Ureter (tissue), 1 donor: ENCODE measurements at places on chromosomes 12 and 14. TPM values are rescaled to one million over a fixed set of nuclear protein-coding genes. Genes with fewer than 3 reads are reported as not detected.

- no peak for DNase-seq
These were observed 93.7 kb downstream of the SPTSSA start for GRCh38 chr14:34368115-34368970.

DNA sequence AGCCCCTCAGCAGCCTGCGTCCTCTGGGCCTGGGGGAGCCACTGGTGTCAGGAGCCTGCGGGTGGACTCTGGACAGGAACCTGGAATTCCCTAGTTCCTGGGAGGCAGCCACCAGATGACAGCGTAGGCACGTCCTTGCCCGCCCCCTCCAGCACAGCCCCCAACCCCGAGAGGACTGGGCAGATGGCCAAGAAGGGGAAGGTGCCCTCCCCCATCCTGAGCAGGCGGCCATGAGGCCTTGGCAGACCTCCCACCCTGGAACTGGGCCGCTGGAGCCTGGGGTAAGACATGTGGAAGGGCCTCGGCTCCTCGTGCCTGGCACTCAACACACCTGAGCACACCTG, 60.4 kb upstream of the FBRSL1 start:
- DNase-seq: no peak

DNA sequence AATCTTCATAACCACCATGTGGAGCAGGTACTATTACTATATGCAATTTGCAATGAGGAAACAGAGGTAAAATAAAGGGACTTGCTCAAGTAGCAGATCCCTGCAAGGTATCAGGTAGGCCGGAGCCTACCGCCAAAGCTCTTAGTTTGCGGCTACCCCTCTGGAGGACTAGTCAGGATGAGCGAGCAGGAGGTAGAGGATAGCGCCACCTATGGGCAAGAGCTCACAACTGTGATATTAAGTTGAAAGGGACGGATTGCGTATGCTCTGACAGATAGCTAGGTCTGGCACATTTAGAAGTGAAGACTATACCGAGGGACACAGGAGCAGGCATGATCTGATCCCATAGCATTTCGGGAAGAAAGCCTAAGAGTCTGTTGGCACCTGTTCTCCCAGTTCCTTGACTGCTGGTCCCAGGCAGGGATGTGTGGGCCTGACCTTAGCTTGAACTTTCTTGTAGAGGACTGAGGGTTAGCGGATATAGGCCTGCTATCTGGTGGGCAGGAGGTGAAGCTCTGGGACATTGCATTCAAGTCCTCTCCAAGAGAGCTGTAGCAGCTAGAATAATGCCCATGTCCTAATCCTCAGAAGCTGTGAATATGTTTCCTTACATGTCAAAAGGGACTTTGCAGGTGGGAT, 48.0 kb downstream of the SLC17A8 start:
- no peak for DNase-seq

DNA sequence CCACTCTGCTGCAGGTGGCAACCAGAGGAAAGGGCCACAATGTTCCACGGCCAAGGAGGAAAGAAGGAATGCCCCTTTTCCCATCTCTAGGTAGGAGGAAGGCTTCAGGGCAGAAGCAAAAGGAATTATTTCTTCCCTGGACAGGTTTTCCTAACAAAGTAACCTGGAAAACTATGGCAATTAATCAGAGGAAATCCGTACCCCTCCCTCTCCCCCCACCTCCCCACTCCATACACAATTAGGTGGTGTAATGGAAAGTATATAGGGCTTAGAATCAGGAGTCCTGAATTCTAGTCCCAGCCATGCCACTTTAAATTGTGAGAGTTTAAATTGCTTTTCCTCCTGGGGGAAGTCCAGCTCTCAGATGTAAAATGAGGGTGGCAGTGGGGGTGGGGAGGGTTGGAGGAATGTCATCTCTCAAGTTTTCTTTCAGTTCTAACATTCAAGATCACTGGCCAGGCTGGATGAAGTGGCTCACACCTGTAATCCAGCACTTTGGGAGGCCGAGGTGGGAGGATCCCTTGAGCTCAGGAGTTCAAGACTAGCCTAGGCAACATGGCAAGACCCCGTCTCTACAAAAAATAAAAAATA, 1.7 kb downstream of the DHH start:
- no peak for DNase-seq

GRCh38 chr12:123329799-123330198, 34.8 kb downstream of the SBNO1 start:
- DNase-seq: no peak

DNA sequence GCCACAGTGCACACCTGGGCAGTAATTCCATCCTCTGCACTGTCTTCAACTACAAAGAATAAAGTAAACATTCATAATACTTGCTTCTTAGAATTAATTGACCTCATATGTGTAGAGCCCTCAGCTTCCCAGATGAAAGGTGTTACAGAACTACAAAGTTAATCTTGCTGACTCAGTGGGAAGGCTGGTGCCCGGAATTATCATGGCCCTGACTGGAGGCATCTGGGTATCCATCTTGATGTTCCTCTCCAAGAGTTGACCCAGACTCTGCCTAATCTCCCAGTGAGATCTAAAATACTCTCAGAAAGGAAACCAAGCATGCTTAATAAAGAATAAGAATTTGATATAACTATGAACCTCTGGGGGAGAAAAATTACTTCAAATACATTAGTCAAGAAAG, 147.0 kb upstream of the ARID2 start:
- DNase-seq: no peak

DNA sequence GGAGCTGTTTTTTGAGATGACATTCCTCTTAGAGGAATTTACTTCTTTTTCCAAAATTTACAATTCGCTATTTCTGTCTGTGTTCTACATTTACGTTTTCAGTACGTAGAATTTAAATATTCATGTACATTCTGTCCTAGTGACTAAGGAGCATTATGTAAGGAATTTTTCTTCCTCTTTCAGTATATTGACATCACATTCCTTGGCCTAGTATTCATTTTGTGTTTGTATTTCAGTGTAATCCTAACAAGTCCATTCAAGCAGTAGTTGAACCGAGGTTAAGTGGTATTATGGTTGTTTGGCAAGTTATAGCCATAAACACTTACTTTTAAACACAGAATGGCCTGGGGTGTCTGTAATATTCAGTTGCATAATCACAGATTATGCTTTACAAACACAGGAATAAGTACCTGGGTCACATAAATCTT, 465.2 kb downstream of the PCNX1 start:
- DNase-seq: no peak

- DNase-seq: no peak
These were observed 167.4 kb upstream of the HMGA2 start for GRCh38 chr12:65656891-65657351.

GRCh38 chr12:1630133-1630826, 1.2 kb downstream of the WNT5B start:
- DNase-seq: peak; percentile 59

DNA sequence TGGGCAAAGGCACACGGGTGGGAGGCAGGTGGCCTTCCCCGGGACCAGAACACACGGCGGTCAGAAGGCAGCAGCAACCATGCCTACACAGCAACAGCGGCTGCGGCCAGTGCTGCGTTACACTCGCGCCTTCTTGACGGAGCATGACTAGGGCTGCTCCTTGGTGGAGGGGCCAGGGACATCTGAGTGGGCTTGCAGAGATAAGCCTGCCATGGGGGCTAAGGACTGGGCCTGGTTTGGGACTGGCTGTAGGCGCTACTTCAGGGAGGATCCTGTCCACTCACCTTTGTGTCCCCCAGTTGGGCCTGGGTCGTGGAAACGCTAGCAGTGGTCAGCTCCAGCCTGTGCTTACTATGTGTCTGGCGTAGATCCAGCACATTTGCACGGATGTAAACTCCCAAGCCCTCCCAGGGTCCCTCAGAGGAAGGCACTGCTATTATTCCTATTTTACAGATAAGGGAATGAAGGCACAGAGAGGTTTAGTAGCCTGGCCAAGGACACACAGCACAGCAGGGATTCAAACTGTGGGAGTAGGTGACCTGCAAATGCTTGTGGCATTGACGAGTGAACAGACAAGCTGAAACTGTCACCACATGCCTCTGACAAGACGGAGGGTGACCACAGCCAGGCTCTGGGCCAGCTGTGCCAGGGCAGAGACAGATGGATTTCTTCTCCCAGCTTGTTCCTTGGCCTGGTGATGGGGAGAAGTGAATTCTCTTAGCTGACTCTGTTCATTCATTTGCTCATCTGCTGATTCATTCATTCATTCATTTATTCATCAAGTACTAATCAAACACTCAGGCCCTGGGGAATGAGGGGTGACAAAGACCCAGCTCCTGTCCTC, 31.9 kb upstream of the DLK1 start:
- DNase-seq: no peak

DNA sequence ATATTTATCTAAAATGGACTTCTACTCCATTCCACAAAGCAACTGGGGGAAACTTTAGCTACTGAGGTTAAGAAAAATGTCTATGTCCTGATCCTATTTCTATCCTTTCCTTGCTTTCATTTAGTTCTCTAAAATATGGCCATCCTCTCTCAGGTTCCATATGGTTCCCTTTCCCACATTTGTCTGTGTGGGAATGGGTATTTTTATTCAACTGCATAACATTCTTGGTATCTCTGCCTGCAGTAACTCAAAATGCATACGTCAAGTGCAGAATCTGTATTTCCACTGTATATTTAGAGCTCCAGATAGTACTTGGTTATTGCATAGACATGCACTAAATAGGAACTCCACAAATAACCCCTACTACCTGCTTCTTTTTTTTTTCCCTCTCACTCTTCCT, 130.6 kb upstream of the BTG1 start:
- DNase-seq: no peak

Gene SERPINA12
- not detected for total RNA-seq

Gene CLEC4C
- not detected for total RNA-seq

Gene DNAJC22
- total RNA-seq: 0.16 TPM

Gene DHH
- 0.70 TPM for total RNA-seq

Gene RNASE7
- total RNA-seq: 0.94 TPM

Gene CLECL1
- 0.91 TPM for total RNA-seq
